Retina (tissue), 1 donor: ENCODE measurements at places on chromosomes 1 and 21.
A peak's percentile ranks its signal among the peaks of the same experiment; 100 is the strongest.

- DNase-seq, result no peak
These were observed 64.6 kb downstream of the GRIK1 start for GRCh38 chr21:29875036-29875716.

GRCh38 chr1:156114919-156115513 is 505 bp downstream of the LMNA start:
- peak; percentile 81 for DNase-seq

- DNase-seq, result no peak
These were observed 110.3 kb upstream of the TSPAN2 start for GRCh38 chr1:115199416-115200132.

DNA sequence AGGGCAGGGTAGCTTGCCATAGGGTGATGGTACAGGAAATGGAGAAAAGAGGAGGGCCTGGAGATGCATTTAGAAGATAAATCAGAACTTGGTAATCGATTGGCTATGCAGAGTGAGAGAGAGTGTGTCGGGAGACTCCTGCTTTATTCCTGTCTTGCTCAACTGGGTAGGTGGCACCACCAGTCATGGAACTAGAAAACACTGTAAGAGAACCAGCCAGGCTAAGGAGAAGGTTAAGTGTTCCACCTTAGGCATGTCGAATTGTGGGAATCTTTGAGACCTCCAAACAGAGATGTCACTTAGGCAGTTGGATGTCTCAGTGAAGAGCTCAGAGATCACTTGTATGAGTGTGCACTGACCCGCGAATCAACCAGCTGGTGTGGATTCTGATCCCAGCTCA is 28.7 kb upstream of the RD3 start:
- no peak for DNase-seq

DNA sequence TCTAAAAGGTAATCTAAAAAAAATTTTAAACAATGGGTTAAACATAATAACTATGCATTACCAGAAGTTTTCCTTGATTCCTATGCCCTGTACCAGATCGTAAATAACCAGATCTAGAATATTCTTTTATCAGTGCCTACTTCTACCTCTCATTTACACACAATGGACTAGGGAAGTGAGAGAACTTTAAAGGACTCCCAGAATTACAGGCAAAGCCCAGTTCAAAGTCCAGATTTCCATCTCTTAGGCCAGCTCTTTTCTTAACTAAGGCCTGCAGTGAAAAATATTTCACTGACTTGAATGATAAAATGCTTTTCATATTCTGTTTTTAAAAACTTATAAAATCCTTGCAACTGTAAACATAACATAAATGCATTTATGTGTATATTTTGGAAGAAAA is 32.6 kb downstream of the ESRRG start:
- DNase-seq, result no peak

DNA sequence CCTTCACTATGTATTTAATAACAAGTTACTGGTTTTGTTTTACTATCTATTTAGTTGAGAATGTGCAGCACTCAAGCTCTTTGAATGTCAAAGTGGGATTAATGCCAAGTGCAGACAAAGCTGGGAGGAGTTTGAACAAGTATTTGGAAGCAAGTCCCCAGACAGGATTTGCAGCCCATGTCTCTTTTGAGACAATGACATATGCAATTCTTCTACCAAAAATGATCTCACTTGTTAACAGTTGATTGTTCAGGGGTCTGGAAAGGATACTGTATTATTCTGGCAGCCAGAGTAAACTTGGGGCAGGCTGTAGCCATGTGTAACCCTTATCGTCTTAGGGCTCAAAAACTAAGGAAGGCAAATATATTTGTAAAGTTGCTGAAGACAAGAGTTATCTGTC is 15.8 kb downstream of the COLGALT2 start:
- no peak for DNase-seq

- no peak for DNase-seq
These were observed 82.8 kb upstream of the SOX13 start for GRCh38 chr1:203990118-203990517.

DNA sequence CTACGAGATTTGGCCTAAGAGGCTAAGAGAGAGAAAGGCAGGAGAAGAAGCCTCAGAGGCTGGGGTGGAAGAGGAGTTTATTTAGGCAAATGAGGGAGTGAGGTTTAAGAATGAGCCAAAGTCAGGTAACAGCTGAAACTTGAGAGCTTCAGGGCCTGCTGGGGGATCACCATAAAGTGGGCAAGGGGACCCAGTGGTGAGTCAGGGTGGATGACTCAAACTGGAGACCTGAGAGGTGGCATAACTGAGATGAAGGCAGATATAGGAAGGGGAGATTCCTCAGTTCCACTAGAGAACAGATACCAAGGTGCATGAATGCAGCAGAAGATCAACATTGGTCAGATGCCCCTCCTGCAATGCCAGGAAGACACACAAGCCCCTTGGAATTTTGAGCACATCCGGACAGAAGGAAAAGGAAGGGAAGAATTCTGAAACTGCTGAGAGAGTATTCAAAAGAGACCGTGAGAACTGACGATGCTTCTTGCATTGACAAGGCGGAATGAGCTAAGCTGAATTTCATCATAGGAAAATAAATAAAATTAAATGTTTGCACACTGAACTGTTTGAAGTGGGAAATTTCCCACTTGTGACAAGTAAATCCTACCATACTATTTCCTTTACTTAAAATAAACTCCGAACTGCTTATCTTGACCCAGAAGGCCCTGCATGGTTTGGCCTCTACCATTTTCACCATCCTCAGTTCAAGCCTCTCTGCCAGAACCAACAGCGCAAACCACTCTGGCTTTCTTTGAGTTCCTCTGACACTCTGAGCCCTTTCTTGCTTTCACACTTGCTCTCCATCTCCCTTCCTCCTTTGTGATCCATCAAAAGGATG is 94.1 kb downstream of the NMNAT2 start:
- DNase-seq, result no peak

DNA sequence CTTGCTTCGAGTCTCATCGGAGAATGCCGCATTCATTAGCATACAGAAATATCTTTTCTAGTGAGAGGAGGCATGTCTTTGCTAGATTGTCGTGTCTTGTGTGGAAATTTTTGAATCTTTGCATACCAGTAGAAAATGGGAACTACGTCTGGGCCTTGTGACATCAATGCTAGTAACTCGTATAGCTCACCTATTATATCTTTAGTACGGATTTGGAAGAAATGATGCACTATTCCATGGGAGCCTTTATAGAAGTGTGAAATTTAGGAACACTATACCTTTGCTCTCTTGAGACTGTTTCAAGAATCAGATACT is 835 bp downstream of the UHMK1 start:
- DNase-seq, result no peak

DNA sequence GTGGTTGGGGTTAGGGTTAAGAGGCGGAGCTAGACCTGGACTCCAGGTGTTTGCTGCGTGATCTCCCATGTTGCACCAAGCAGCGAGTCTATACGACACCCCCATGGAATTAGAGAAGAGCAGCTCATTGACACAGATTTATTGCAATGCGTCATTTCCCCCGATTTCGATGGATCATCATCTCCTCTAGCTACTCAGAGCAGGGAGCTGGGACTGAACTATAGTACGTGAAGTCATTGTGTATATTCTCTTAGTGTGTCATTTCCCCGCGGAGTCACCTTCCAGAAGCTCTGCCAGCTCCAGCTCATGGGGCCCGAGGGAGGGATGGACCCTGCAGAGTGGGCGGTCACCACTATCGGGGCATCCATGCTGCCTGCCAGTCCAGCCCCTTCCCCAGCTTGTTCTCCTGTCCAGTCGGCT is 7.5 kb upstream of the C2CD2 start:
- DNase-seq, result no peak
